ENCODE measurements at places on chromosomes 2 and 18.

DNA sequence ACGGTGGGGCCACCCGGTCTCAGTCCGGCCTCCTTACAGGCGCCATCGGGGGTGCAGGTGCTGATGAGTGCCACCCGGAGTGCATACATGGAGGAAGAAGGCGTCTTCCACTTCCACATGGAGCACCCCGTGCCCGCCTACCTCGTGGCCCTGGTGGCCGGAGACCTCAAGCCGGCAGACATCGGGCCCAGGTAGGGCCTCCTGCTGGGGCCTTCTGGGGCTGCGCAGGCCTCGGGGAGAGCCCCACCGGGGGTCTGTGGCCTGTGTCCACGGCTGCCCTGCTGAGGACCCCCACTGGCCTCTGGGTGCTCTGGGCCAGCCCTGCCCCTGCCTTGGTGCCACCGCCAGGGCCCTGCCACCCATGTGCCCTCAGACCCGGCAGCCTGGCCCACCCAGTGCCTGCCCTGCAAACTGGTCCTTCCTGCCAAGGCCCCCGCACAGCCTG is 4.8 kb downstream of the RNPEPL1 start:
- no peak for DNase-seq

GRCh38 chr18:67428805-67429204 is 87.7 kb downstream of the DSEL start:
- no peak for DNase-seq

DNA sequence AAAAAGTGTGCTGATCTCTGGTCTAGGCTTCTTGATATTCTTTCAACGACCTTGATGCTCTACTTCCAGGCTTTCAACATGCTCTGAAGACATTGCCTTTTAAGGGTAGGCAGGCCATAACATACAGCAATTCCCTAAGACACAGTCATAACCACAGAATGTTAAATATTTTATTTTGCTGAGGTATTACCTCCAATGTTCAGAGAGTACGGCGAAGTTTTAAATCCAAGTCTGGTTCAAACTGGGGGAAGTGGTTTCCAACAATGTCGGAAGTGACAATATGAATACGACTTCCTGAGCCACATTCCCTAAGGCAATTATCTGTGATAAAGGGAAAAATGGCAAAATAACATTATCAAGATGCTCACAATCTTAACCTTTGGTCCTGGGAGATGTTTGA is 1077.9 kb upstream of the PIK3C3 start:
- DNase-seq = peak; percentile 88

DNA sequence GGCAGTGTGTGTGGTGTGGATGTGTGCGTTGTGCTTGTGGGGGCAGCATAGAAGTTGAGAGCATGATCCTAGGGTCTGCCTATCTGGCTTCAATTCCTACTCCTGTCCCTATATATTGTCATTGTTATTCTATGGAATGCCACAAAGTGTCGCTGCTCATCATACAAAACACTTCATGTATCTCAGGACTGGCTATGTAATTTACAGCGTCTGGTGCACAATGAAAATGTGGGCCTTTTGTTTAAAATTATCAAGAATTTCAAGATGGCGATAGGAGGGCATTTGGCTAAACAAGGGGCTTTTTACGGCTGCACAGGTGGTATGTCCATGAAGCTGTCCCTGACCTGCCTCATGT is 3.4 kb downstream of the SERPINB2 start:
- DNase-seq = peak; percentile 25

DNA sequence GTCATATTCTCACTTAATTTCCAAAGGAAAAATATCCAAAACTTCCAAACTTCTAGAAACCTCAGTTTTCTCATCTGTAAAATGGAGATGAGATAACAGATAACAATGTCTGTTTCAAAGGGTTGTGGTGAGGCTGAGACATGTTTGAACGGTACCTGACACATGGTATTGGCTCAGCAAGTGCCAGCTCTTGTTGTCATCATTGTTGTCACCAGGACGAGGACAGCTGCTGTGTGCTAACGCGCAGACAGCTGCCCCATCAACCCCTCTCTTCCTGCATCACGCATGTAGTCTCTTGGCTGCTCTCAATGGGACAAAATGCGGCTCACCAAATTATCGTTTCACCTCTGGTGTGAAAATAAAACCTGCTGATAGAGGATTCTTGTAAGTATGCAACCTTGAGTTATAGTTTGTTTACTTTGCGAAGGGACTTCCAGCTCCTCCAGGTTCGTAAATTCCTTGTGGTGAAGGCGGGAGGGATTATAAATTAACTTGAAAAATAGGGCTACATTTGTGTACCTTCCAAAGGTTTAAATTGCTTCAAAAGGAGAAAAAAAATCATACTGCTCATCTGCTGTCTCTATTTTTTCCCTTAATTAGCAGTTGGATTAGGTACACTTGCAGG is 605.4 kb downstream of the BCL11A start:
- DNase-seq = no peak

DNA sequence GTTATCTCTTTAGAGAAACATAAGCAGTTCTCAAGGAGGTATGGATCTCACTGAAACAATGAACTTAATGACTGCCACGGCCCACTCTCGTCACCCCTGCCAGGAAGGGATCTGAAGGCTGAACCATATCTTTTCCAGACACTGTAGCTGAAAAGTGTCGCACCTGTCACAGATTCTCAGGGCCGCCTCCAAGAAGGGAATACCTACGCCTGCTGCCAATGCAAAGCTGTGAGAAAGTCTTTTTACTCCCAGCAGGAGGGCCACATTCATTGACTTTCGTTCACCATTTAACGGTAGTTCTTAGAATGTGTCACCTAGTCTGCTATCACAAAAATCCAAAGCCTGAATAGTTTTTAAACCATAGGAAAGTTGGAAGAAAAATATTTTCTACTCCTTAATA is 66.7 kb upstream of the SH3BP4 start:
- no peak for DNase-seq

- no peak for DNase-seq
Observed at GRCh38 chr2:183031911-183032794, 6.1 kb downstream of the NCKAP1 start.
